Stimulated activated CD4-positive, alpha-beta T cell treated with anti-CD3 and anti-CD28 coated beads, Interleukin-1b, Interleukin-23, amount 100 ng/mL, for 4 hours (primary cell): ENCODE measurements at places on chromosomes 6 and 20.

- DNase-seq, result no peak
Measured at GRCh38 chr6:118968416-118968815, 33.5 kb upstream of the MCM9 start.

DNA sequence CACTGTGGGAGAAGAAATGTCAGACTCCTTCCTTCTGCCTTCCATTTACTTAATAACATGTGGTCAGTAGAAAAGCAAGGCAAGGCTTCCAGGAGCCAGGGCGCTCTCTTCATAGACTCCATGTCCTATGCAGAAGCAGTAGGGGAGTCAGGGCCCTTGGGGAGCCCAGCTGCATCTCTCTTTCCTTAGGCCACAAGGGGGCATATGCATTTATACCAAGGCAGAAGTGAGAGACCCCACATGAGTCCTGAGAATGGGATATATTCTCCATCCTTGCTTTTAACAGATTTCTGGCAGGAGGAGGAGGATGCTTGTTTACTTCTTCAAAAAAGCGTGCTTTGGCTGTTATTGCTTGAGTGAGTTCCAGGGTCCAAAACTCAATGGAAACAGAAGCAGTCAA is 198.5 kb downstream of the HIVEP2 start:
- peak; percentile 11 for DNase-seq

GRCh38 chr6:169479783-169480495 is 221.9 kb downstream of the WDR27 start:
- DNase-seq, result no peak

GRCh38 chr6:83605517-83605916 is 93.2 kb downstream of the PRSS35 start:
- DNase-seq, result no peak

DNA sequence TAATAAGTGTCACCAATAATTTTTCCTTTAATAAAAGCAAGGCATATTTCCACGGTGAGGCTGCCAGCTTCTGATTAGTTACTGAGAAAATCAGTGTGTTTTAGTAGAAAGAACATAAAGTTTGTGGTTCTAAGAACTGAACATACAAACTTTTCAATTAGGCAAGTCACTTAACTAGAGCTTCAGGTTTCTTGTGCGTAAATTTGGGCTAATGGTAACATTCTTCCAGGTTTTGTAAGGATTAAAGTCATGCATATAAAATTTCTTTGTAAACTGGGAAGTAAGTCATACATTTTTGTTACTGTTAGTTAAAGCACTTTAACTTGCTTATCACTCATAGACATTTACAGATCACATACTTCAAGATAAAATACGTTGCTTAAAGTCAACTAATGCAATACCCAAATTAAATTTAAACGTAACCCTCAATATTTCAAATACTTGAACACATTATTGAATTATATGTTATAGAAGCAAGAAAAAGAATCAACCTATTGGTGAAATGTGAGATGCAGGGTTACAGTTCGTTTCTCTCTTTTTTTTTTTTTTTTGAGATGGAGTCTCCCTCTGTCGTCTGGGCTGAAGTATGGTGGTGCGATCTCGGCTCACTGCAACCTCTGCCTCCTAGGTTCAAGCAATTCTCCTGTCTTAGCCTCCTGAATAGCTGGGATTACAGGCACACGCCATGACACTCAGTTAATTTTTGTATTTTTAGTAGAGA is 327.3 kb upstream of the NOX3 start:
- no peak for DNase-seq

DNA sequence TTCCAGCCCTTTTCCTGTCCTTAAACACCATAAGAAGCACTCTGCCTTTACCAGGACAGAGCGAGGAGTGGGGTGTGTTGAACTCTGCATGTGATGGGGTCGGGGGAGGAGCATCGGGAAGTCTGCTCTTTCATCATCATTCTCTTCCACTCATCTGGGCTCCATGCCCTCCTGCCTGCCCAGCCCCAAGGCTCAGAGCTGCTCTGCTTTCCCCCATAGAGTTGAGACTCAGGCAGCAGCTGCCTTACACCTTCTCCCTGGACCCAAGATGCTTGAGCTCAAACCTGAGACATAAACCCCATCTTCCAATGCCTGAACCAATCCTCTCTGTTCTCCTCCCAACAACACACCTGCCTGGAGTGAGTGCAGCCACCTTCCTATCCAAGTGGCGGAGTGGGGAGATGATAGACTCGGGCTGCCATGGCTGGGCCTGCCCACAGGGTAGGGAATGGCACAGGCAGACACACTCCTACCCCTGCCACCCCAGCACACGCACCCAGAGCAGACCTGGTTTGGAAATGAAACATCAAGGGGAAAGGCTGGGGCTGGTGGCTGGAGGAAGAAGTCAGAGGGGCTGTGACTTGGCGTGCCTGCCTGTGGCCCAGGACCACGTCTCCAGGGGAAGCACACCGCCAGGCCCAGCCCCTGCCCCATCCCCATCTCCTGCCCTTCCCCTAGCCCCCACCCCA is 28.4 kb downstream of the TFEB start:
- no peak for DNase-seq

GRCh38 chr6:134853111-134854055 is 96.5 kb downstream of the ALDH8A1 start:
- no peak for DNase-seq

DNA sequence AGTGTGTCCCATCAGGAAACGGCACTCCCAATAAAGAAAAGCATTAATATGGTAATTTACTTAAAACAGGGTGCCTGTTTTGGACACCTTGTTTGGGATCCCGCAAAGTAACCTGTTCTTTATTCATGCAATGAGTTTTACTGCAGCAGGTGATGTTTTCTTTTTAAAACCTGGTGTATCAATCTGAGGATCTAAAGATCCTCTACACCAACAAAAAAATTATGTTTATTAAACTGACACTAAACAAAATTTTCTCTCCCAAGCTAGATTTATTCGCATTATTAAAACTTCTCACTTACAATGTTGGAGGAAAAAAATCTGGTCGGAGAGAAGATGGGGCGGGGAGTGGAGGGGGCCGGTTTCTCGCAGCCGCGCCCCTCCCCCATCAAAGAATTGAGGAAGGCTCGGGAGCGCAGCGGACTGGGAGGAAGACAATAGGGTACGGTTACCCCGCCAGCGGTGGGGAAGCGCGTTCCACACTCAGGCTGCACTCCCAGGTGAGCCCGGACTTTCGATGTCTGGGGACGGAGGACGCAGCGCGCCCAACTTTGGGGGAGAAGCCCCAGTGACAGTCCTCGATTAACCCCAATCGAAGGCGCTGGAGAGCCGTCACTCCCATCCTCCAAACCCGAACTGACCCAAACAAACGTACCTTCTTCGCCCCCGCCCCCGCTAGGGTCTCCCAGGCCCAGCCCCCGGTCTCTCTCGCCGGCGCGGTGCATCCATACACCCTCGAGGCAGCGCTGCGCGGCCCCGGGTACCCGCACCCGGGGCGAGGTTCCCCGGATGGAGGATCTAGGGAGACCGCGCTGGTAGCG is 1.3 kb downstream of the CD24 start:
- DNase-seq, result no peak
